Hematopoietic multipotent progenitor cell treated with erythropoietin and hydrocortisone succinate and interleukin-3 and kit ligand, for 8 days (in vitro differentiated cells): ENCODE measurements at places on chromosomes 1 and 21.

DNA sequence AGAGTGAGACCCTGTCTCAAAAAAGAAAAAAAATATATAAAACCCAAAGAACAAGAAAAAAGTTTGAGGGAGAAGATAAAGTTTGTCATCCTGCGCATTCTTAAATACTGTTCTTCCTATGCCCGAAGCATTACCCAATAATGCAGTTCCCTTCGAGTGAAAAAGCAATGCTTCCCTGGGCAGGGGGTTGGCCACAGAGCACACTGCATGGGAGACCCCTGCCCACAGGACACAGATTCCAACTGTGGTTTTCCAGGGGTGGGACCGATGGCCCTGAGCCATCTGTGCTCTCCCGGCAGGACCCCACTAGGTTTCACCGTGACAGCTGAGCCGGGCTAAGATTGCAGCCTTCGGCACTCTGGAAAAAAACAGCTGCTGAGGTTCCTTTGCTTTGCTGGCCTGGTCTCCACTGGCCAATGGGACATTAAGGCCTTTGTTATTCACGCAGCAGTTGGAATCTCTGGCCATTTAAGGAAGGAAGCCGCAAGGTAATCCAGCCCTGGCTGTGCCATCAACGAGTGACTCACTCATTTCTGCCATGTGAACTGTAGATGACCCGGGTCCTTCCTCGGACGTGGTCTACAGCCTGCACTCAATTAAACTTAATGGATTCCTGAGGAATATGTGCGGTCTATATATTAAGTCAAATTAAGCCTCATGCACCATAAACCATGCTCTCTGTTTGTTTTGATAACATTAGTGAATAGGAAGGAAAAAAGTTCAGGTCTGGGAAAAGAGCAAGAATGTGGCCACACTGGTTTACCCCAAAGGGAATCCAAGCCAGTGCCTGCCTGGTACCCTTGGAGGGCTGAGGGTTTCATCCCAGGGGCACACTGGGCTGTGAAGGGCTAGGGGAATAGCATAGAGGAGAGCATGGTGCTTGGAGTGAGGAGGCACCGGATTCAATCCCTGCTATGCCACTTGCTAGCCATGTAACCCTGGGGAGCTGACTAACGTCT lies 163.2 kb downstream of the ZBTB18 start:
- no peak for DNase-seq

DNA sequence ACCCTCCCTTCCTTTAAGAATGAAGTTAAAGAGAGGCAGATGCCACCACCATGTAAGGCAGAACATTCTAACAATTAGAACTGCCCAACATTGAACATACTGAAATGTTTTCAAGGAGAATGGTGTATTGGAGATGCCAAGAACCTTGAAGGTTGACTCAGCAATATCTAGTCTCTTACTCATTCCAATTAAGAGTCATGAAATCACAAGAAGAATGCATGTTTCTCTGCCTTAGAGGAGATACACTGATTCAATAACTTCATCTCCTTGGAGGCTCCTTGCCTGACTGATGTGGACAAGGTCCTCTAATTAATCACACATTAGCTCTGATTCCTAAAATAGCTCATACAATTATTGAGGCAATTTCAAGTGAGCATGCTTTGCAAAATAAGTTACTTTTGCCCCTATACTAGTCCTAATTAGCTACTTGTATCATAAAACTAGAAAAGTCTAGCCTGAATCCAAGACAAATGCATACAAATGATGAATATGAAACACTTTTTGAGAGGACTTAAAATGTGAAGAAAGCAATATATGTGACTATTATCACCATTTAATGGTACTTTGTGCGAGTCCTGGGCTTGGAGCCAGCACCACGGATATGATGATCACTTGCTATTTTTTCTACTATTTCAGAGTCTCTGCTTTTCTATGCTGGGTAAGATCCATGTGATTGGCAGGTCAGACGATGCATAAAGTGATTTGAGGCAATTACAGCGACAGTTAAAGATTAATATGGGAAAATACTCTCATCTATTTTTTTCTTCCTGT lies 114.5 kb downstream of the DSCAM start:
- DNase-seq: no peak

- DNase-seq: peak; percentile 79
These were observed 28.4 kb upstream of the FHAD1 start for GRCh38 chr1:15218287-15219279.

- DNase-seq: no peak
These were observed 597.6 kb downstream of the ADGRL2 start for GRCh38 chr1:82398357-82398756.

- peak; percentile 48 for DNase-seq
These were observed 44.1 kb upstream of the SLC25A33 start for GRCh38 chr1:9494936-9495758.

DNA sequence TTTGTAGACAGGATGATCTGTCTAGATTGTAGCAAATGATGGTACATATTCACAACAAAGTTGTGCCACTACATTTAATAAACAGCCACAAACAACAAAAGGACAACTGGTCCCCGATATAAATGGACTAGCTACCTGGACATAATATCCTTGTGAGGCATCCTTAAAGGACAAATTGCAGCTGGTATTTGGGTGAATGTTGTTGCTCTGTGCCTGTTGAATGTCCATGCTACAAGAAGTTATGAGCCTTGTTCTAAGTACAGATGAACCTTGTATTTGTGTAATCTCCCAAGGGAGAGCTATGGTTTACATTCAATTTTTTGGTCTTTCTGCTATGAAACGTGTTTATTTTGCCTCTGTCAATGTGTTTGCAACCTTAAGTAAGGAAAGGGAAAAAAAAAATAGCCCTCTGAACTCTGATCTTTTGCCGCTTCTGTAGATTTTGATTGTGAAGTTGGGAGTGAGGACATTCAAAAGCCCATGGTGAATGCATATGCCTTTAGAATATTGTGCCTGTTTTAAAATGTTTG lies 26.5 kb downstream of the SFT2D2 start:
- DNase-seq: no peak

GRCh38 chr1:245588116-245588639 lies 433.4 kb downstream of the KIF26B start:
- DNase-seq: no peak
